ENCODE measurements at places on chromosomes 1 and 21.

GRCh38 chr1:35184495-35185199 lies 8.3 kb downstream of the SFPQ start:
- no peak for DNase-seq

DNA sequence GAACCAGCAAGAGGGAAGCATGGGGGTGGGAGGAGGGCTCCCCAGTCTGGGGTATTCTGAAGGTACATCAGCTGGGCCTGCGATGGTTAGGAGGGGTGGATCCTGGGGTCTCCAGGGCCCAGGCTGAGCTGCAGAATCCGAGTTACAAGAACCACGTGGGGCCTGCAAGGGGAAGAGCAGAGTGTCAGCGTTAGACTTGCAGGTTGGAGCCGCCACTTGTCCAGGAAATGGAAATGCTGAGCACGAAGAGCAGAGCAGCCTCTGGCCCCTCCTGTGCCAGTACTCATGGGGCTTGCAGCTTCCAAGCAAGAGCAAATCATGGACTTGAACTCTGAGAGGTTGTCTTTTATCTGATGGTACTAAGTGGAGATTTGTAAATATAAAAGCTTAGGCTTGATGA lies 47.5 kb upstream of the COL6A1 start:
- DNase-seq: no peak

DNA sequence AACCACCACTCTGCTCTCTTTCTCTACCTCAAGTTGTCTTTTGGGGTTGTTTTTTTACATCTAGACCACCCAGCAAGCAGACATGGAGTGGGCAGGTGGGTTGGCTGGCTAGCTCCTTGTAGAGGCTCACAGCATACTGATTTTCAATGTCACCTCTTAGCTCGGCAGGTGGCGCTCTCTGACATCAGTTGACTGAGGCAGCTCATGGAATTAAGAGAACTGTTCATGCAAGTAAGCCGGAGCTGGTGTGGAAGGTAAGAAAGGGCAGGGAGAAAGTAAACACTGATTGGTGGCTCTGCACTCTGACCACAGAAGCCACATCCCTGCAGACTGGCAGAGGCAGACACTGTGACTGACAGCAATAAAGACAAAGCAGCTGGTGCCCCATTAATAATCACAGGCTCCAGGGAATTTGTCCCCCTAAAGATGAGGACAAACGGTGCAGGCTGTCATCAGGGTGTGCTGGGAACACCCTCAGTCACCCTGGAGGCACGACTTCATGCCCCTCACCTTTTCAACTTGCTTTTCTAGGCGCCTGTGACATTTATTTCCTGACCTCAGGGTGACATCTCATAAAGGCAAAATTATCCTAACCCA lies 226.8 kb downstream of the LMX1A start:
- peak; percentile 10 for DNase-seq

DNA sequence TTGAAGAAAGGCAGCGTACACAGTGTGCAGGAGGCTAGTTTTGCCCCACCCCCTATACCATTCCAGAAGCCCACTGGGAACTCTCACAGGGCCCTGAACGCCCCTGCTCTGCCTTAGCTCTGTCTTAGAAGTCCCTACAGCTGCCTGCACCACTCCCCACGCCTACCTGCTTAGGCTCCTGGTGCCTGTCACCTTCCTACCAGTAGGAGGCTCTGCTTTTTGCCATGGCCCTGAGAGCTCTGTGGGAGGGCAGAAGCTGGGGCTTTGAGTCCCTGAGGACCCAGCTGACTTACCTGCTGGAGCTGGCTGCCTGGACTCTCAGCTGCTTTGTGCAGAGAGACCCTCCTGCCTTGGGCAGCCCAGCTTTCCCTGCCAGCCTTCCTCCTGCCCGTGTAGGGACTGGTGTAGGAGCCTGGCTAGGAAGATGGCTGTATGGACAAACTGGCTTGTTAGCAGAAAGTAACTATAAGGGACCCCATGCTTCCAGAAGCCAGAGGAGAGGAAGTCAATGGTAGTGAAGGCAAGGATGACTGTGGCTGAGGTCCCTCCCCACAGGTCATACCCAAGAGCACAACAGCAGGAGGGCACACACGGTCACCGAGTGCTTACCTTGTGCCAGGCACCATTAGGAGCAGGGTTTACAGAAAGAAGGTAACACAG lies 9.8 kb upstream of the CELSR2 start:
- DNase-seq: no peak

GRCh38 chr1:29643281-29643680 lies 407.0 kb downstream of the PTPRU start:
- no peak for DNase-seq

GRCh38 chr1:229760478-229760996 lies 134.5 kb downstream of the URB2 start:
- DNase-seq: no peak

Measured in activated naive CD8-positive, alpha-beta T cell treated with anti-CD3 and anti-CD28 coated beads for 36 hours (primary cell).